T-helper 2 cell treated with Interferon-gamma antibody and Interleukin-4, amounts not matched to agents 100 ng/mL and 5 ng/mL, for 36 hours (primary cell): ENCODE measurements at places on chromosomes 6 and 20. TPM values are rescaled to one million over a fixed set of nuclear protein-coding genes. Genes with fewer than 3 reads are reported as not detected.

Gene LPA
- total RNA-seq: not detected in 2 replicates

Gene METTL24
- total RNA-seq: not detected in 2 replicates

Gene OOEP
- 0.66 and 0.84 TPM in 2 replicates for total RNA-seq

Gene BLTP3A
- 12.8 and 12.9 TPM in 2 replicates for total RNA-seq

Gene SNX14
- 56.5 and 56.8 TPM in 2 replicates for total RNA-seq

Gene GSTA1
- not detected in 2 replicates for total RNA-seq

Gene BPIFB2
- not detected in 2 replicates for total RNA-seq

Gene FYN
- 119 and 125 TPM in 2 replicates for total RNA-seq

Gene RAET1G
- not detected in 2 replicates for total RNA-seq

Gene ANKRD66
- not detected in 2 replicates for total RNA-seq

Gene EDN1
- 0.07 TPM in 1 of 2 replicates, not detected in the other for total RNA-seq

Gene LINC00237
- total RNA-seq: not detected in 2 replicates

Gene CTSA
- total RNA-seq: 55.1 and 60.4 TPM in 2 replicates

Gene COL9A3
- total RNA-seq: 0.89 and 1.1 TPM in 2 replicates

Gene BPIFA1
- not detected in 2 replicates for total RNA-seq

Gene CARMIL1
- total RNA-seq: 1.8 and 2.1 TPM in 2 replicates

Gene MDFI
- not detected in 2 replicates for total RNA-seq

Gene MACROD2
- total RNA-seq: not detected in 2 replicates

Gene HLA-DMA
- total RNA-seq: 32.7 and 35.6 TPM in 2 replicates

Gene SMPDL3A
- total RNA-seq: 0.30 and 0.34 TPM in 2 replicates

Gene FUT9
- total RNA-seq: not detected in 2 replicates

Gene ZSCAN23
- 0.43 and 0.86 TPM in 2 replicates for total RNA-seq

Gene MMP24
- not detected in 2 replicates for total RNA-seq

Gene TINAG
- total RNA-seq: not detected in 2 replicates

Gene PACRG
- total RNA-seq: not detected in 2 replicates

Gene OR2H1
- not detected in 2 replicates for total RNA-seq

Gene SYNJ2
- 26.1 and 26.2 TPM in 2 replicates for total RNA-seq

Gene OGFR
- total RNA-seq: 77.5 and 79.2 TPM in 2 replicates

Gene NKX2-4
- total RNA-seq: not detected in 2 replicates

Gene BIRC7
- total RNA-seq: not detected in 2 replicates

Gene UBD
- 0.61 and 1.0 TPM in 2 replicates for total RNA-seq

Gene PM20D2
- 15.1 and 15.3 TPM in 2 replicates for total RNA-seq

Gene ARG1
- not detected in 2 replicates for total RNA-seq

Gene ZNF165
- 0.43 and 0.66 TPM in 2 replicates for total RNA-seq

Gene TUBB2B
- 0.30 and 0.32 TPM in 2 replicates for total RNA-seq

Gene ARFGEF3
- 0.09 and 0.11 TPM in 2 replicates for total RNA-seq

Gene RPP21
- 37.2 and 46.7 TPM in 2 replicates for total RNA-seq

Gene CFAP61
- total RNA-seq: not detected in 2 replicates

Gene SLC26A8
- total RNA-seq: not detected in 2 replicates

Gene CASS4
- total RNA-seq: 5.3 and 5.5 TPM in 2 replicates

Gene SMLR1
- not detected in 2 replicates for total RNA-seq

Gene PABPC1L
- total RNA-seq: 54.7 and 55.7 TPM in 2 replicates

Gene SMAP1
- total RNA-seq: 39.9 and 40.8 TPM in 2 replicates
